Hematopoietic multipotent progenitor cell treated with erythropoietin and hydrocortisone succinate and interleukin-3 and kit ligand, for 6 days (in vitro differentiated cells): ENCODE measurements at places on chromosomes 2 and 18.

GRCh38 chr18:25310045-25310444 is 41.9 kb downstream of the ZNF521 start:
- DNase-seq: peak; percentile 96

DNA sequence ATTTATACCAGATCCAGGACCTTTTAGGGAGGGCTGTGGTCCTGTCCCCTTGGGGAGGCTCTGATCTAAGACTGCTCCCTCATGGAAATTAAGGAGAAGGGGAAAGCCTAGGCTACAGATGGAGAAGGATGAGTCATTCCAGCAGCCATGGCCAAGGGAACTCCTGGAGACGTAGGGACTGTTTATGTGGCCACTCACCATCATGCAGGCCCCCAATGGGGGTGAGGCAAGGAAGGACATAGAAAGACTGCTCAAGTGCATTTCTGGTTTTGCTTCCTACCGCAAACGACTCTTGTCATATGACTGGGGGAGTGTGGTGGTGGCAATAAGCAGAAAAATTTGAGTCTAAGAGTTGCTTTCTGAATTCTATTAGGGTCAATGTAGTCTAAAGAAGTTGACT is 54.0 kb upstream of the CYP1B1 start:
- DNase-seq: no peak

DNA sequence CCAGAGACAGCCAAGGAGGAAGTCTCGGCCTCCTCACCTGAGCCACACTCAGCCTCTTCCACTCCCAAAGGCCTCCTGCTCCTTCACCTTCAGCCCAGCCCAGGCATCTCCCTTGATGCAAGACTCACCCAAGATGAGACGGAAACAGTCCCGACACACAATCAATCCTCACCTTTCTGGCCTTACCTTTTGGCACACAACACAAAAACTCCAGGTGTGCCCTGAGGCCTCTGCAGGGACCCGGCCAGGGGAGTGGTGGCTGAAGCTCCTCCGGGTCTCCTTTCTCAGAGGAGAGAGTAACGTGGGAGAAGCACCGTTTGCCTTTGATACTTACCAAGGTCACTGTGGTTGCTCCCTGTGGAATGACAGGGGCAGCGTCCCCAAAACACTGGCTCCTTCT is 23.8 kb upstream of the EFHD1 start:
- no peak for DNase-seq

DNA sequence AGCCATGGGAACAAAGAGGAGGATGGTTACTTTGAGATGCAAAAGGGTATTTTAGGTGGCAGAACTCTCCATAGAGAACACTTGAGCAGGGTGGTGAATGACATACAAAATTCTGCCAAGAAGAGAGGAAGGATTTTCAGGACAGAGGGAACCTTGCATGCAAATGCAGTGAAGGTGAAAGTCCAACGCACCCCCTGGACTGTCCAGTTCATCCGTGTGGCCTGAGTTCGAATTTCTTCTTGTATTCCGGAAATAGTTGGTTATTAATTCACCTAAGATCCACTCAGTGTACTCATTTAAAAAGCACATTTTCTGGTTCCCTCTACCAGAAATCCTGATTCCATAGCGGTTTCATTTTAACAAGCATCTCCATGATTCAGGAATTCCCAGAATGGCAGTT is 5.5 kb downstream of the AOX1 start:
- no peak for DNase-seq

DNA sequence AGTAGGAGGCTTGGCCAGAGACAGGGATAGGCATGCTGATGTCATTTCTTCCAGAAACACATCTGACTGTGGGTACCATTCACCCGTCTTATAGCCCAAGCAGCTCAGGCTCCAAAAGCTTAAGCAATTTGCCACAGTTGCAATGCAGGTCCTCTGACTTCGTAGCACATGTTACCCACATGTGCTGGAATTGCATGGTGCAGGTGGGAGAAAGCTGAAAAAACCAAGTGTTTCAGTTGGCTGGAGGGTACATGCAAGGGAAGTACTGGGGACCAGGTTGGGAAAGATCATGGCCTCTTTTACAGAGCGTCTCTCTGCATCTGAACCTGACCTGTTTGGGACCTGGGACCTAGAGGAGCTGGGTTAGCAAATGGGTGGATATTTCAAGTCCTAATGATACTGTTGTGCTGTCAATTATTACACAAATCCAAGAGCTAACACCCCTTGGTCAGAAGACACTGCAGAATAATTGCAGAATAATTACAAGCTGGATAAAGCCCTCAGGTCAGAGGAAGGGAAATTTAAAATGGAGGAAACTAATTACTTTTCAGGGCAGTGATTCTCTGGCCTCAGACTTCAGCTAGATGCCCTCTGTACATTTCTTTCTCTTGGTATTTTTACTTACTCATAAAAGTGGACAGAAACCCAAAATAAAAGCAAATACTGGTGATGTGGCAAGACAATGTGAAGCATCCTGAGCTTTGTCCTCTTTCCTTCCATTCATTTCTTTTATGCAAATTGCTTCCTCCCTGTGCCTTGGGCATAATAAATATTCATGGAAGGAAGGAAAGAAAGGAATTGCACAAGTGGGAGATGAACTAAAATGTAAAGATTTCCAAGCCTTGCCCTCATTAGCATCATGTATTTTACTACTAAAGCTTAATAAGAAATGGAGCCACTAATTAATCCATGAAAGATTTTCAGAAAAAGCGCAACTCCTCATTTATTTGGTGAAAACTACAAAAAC is 45.6 kb upstream of the TTC39C start:
- no peak for DNase-seq

GRCh38 chr2:149394864-149395263 is 64.5 kb downstream of the LYPD6 start:
- DNase-seq: no peak

GRCh38 chr2:72104821-72105588 is 42.7 kb downstream of the CYP26B1 start:
- DNase-seq: no peak

- DNase-seq: no peak
These were observed 42.7 kb upstream of the POLE4 start for GRCh38 chr2:74915743-74916142.

- no peak for DNase-seq
These were observed 19.6 kb downstream of the NDUFAF7 start for GRCh38 chr2:37250869-37251740.

- no peak for DNase-seq
These were observed 84.2 kb downstream of the KLHL29 start for GRCh38 chr2:23469142-23469540.

- DNase-seq: no peak
These were observed 83.2 kb upstream of the UNC80 start for GRCh38 chr2:209688385-209688784.

GRCh38 chr2:173290046-173290445 is 64.6 kb upstream of the CDCA7 start:
- DNase-seq: peak; percentile 12

GRCh38 chr2:209579230-209579749 is 155.4 kb downstream of the MAP2 start:
- no peak for DNase-seq

DNA sequence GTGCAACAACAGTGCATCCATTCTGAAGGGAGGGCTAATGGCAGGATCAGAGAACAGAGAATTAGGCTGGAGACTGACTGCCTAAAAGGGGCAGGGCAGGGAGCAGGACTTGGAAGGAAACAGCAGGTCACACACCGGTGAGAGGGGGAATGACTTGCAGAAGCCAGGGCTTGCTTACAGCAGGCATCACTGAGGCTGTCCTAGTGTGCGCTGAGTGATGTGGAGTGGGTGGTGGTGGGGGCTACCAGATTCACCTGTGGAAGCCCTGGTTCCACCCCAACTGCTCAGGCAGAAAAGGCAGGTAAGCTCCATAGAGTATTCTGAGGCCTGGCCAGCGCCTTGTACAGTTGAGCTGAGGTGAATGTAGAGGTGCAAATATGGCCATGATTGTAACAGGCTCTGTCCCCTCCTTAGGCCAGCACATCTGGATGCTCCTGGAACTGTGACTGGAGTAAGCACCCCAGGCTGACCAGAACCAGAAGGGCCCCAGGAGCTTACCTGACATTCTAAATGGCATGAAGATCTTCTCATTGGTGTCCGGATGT is 49.4 kb downstream of the SFXN5 start:
- no peak for DNase-seq

GRCh38 chr2:168525716-168526446 is 69.8 kb downstream of the CERS6 start:
- no peak for DNase-seq

DNA sequence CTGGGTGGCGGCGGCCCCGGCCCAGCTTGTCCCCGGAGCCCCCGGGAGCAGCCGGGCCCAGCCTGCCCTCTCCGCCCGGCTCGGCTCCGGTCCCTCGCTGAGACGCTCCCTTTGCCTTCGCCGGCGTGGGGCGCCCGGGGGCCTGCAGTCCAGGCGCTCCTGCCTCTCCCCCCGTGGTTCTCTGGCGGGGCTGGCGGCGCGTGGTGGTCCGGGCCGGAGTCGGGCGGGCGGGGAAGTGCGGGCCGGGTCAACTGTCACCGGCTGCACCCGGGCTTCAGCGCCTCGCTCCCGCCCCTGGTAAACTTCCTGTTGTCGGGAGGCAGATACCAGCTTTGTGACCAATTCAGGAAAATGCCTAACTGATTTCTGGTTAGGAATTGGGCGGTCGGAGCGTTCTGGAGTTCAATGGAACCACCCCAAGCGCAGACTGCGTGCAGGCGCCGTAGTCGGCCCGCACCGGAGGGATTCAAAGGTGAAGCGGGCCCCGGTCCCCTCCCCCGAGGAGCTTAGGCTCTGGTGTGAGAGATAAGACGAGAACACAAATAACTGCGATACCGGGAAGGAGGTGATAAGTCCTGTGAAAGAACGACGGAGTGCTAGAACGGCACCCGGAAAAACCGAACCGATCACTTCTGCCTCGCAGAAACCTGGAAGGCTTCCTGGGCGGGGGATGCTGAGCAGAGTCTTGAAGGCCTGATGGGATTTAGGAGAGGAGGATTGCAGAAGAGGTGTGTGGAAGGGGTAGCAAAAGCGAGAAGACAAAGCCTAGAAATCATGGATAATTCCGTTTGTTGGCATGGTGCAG is 891 bp downstream of the CAB39 start:
- DNase-seq: peak; percentile 95

DNA sequence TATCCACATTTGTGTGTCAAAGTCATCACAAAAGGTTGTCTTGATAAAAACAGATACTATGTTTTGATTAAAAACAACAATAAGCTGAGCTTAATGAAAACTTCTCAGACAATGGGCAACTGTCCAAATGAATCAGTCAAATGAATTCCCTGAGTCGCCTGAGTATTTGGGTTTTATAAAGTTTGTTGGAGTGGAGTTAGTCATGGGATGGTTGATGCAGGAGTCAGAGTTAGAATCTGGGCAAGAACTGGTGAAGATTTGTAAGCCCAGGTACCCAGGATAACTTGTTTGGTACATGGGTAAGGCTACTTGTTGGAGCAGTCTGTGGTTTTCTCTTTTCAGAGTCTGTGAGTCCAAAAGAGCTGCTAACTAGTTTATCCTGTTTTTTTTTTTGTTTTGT is 34.4 kb upstream of the RAPGEF4 start:
- DNase-seq: no peak

DNA sequence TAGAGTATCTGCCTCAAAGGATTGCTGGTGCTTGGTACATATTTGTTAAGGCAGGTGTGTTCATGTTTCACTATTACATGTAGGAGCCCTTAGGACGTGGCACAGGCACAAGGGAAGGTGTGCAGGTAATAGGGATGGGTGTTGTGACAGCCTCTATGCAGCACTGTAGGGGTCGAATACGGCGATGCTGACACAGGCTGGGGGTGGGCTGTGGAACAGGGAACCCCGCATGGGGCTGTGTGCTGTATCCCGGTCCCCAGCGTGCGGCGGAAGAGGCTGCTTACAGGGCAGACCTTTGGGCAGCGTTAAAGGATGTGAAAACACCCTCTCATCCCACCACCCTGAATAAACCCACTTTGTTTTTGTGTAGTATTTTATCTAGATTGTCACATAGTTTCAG is 21.5 kb downstream of the B3GNT2 start:
- no peak for DNase-seq

DNA sequence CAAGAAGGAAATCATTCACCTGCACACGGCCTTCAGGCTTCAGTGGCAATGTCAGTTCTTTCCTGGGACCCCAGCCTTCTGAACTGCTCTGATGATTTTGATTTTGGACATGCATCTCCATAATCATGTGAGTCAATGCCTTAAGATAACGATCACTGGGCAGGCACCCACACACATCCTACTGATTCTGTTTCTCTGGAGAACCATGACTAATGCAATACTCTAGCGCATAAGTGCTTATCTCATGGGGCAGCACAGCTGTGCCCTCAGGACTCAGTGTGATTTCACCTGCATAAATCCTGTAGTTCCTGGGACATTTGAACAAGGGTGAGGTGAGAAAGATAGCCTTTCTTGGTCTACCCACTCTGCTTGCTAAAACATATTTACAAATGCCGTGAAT is 144.6 kb downstream of the AKAIN1 start:
- no peak for DNase-seq

GRCh38 chr2:233656443-233656842 is 15.3 kb upstream of the UGT1A9 start:
- DNase-seq: peak; percentile 29

GRCh38 chr2:72980535-72981217 is 63.4 kb downstream of the EMX1 start:
- DNase-seq: no peak

DNA sequence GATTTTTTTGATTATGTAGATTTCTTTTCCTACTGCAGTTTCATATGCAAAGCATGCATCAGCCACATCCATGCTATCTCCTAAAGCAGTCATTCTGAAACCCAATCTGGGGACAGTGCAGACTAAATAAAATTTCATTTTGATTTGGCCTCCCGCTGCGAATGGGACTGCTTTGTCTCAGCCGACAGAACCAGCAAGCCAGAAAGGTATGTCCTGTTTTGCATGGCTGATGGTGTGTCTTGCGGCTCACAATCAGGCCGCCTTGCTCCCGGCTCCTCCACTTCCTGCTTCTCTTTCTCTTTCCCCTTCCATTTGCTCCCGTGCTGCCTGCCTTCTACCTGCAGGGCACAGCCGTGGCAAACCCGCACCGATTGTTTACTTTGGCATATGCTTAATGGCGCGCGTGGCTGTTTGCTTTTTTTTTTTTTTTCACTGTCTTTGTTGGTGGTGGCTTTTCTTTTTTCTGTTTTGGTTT is 419.6 kb upstream of the POU3F3 start:
- DNase-seq: no peak

DNA sequence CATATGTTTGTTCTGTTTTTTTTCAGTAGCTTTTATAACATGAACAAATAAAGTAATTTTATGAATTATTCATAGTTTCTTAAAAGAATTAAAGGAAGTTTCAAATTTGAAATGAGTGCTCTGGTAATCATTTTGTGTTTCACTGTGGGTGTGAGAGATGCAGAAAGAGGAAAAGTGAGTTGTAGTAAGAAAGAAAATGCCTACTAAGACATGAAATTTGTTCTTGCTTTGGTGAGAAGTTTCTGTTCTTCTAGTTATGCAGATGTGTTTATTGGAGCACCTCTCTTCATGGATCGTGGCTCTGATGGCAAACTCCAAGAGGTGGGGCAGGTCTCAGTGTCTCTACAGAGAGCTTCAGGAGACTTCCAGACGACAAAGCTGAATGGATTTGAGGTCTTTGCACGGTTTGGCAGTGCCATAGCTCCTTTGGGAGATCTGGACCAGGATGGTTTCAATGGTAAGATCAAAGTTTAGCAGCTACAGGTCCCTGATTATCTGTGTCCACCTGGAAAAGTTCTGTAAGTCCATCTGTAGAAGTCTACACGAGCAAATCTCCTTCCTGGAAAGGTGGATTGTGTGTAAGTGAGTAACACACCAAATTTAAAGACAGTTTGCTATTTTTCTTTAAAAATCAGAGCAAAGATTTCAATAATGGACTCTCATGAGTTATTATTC is 51.4 kb downstream of the ITGAV start:
- DNase-seq: no peak

GRCh38 chr18:13137670-13138419 is 80.7 kb upstream of the LDLRAD4 start:
- DNase-seq: peak; percentile 97

GRCh38 chr2:27086724-27087593 is at the start of gene KHK:
TSS of gene KHK (plus strand) at chr2:27086772. CDS start at chr2:27087260, 488 bp downstream.
- no peak for DNase-seq
